ENCODE measurements at places on chromosomes 2 and 18.

DNA sequence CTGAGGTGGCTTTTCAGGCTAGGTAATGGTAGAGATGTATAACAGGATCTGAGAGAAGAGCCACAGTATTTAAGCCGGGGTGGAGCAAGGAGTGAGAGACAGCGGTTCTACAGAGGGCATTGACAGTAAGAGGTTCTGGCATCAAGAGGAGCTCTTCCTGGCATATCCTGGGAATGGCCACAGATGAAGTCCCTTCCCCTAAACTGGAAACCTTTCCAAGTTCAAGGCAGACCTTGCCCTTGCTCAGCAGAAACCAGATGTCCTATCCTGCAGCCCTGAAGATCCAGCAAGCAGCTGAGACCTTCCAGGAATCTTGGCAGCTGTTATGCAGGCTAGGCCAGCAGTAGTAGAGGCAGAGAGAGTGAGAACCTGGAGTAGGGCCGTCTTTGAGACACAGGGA lies 18.1 kb downstream of the REG1A start:
- no peak for DNase-seq

DNA sequence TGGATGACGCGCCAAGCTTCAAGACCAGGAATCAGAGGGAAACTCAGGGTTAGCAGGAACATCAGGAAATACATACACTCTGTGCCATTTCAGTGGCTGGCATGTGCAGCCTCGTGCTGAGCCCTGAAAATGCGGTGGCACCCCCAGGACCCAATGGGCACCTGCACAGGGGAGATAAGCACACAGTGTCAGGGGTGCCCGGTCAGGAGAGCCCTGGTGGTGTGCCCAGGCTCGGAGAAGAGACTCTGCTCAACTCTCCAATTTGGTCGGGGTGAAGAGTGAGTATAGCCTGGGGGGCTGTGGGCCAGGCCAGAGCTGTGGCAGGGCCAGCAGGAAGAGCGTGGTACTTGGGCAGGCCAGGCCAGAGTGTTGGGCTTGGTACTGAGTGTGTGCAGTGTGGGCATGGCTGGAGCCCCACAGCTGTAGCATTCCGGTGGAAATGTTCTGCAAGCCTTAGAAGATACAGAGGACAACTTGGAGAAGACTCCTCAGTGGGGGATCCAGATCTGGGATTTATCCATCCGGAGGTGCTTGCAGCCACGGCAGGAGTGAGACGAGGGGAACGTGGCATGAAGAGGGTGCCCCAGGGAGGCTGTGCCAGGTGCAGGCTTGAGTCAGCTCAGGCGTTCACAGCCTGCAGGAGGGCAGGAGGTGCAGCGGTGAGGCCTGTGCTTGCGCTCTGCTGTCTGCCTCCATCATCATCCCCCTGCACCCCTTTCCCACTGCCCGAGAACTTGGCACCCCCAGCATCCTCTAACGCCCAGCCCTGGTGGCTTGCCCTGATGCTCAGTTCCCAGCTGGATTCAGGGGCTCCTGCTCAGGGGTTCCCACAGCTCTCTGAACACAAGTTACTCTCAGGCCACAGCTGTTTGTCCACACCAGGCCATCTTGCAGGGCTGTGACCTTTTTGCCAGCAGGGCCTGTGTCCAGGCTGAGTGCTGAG lies 451.7 kb upstream of the HS6ST1 start:
- DNase-seq, result no peak

DNA sequence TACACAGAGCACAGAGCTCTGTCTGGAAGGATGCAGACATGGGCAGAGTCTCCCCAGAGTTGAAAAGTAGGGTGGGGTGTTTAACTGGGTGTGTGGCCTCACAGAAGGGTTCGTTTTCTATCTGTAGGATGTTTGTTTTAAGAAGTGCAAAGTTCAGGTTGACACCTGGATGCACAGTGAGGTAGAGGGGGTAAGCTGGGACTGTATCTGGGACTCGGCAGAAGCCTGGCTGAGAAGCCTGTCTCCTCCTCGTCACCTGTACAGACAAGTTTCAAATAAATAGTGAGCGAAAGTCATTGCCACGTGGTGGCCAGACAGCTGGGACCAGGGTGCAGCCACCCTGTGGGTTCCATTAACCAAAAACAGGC lies 145.9 kb downstream of the KLHL29 start:
- no peak for DNase-seq

DNA sequence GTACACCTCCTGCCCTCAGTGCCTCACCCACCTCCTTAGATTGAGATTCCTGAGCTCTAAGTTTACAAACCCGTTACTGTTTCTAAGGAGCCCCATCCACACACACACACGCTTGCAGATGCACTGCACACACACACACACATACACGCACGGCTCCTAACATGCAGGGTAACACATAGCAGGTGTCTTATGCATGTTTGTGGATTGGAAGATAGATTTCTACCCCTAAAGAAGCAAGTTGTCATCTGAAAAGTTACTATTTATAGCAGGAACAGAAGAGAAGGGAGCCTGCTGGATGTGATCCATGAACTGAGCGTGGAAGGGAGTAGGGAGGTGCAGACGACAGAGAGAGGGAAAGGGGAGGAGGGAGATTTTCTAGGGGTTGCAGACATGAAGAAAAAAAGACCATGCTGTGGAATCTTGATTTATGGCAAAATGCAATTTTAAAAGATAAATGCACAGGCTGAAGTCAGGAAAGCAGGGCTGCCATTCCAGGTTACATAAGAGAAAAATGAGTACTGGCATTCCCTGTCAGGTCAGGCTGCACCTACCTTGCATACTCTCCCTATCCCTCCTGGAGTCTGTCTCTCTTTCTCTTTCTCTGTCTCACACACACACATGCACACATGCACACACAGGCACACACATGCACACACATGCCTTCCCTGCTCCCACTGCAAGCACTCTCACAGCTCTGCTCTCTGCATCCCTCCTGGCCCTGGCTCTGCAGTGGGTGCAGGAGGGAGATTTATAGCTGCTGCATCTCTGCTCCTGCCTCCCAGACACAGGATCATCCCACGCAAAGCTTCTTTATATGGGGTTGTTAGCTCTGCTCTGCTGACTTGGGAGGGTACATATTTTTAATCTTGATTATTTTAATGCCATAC lies 192.6 kb upstream of the MYT1L start:
- no peak for DNase-seq

GRCh38 chr2:226979004-226979403 lies 143.2 kb downstream of the RHBDD1 start:
- no peak for DNase-seq

- DNase-seq, result no peak
Measured at GRCh38 chr2:196873511-196873910, 53.0 kb downstream of the PGAP1 start.

DNA sequence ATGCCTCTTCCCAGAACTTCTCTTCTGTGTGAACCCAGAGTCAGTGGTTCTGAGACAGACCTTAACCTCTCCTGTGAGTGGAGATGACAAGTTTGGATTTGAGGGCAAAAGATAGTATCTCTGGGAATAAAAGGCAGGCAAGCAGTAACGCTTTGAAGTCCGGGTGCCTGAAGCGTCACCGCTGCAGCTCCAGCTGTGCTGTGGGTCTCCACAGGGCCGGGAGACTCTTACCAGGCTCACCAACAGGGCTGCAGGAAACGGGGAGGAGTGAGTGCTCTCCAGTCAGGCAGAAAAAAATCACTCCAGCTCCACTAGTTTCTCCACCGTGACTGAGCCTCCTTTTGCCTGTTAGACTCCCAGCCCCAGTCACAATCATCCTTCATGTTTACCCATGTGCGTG lies 79.7 kb upstream of the MAP4K4 start:
- no peak for DNase-seq

GRCh38 chr2:101608408-101609310 lies 88.8 kb upstream of the MAP4K4 start:
- DNase-seq, result no peak

DNA sequence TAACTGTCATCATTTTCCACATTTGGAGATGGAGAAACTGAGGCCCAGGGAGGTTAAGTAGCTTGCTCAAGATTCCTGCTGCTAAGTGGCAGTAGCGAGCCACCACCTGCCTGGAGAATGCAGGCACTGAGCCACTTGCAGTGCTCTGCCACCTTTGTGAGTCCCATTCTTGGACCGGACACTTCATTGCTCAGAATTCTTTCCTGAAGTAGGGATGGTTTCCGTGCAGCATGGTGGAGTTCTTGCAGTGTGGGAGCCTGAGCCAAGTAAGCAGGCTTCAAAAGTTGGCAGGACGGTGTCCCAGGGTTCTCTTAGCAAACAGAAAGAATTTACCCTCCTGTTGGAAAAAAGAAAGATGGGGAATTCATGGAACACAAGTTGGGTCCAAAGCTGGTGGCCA lies 115.0 kb upstream of the MMADHC start:
- no peak for DNase-seq

GRCh38 chr2:163637871-163638270 lies 97.9 kb downstream of the FIGN start:
- DNase-seq, result no peak

GRCh38 chr18:48409591-48410094 lies 460 bp upstream of the ZBTB7C start:
- no peak for DNase-seq

GRCh38 chr2:20633794-20634506 lies 16.9 kb downstream of the HS1BP3 start:
- DNase-seq, result no peak

DNA sequence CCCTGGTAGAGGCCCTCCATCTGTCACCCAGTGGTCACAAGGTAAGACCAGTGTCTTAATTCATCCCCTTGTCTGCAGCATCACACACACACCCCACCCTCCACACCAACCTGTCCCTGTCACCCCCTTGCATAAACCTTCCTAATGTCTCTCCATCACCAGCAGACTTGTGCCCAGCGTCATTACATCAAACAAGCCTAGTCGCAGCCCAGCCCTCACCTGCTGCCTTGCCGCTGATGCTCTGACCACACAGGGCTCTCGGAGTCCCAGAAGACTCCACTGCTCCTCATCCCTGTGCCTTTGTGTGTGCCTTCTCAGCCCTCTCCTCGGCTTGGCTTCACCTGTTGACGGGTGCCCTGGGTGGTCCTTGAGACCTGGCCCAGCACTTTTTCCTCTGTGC lies 171.2 kb downstream of the GLI2 start:
- DNase-seq, result no peak

GRCh38 chr2:179626261-179626660 lies 235.2 kb downstream of the ZNF385B start:
- no peak for DNase-seq

- no peak for DNase-seq
Measured at GRCh38 chr2:27839022-27839618, 51.1 kb downstream of the RBKS start.

Data from inflammatory macrophage treated with lipopolysaccharide for 1 hour (primary cell).